ENCODE measurements at places on chromosomes 11 and 22.

DNA sequence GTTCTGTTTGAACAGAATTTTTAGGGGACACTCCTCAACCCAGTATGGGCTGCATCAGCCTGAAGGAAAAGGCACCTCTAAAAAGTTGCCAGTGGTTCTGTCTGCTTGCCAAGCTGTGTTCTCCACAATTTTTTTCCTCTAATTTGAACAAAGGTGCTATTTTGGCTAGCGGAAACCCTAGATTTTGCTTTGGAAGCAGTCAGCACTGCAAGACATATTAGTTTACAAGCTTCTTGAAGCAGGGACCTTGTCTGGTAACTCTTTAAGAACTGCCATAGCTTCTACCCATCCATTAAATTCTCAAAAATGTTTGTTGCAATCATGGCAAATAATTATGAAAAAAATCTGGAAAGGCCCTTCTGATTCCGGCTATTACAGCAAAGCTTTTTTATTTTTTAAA is 75.6 kb upstream of the HEPHL1 start:
- DNase-seq: no peak

DNA sequence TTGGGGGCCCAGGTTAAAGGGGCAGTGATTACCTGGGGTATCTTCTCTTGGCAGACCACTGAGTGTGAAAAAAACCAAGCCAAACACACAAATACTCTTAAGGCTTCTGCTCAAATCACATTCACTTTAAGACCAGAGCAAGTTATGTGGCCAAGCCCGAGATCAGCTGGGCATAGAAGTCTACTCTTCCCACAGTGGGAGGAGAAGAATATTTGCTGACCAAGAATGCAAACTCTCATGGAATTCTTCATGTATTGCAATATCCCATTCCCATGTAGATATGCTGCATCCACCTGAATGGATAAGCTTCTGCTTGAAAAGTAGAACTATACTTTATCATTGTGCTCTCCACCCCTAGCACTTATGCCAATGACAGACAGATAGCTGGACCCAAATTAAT is 37.1 kb upstream of the C11orf87 start:
- DNase-seq: no peak

DNA sequence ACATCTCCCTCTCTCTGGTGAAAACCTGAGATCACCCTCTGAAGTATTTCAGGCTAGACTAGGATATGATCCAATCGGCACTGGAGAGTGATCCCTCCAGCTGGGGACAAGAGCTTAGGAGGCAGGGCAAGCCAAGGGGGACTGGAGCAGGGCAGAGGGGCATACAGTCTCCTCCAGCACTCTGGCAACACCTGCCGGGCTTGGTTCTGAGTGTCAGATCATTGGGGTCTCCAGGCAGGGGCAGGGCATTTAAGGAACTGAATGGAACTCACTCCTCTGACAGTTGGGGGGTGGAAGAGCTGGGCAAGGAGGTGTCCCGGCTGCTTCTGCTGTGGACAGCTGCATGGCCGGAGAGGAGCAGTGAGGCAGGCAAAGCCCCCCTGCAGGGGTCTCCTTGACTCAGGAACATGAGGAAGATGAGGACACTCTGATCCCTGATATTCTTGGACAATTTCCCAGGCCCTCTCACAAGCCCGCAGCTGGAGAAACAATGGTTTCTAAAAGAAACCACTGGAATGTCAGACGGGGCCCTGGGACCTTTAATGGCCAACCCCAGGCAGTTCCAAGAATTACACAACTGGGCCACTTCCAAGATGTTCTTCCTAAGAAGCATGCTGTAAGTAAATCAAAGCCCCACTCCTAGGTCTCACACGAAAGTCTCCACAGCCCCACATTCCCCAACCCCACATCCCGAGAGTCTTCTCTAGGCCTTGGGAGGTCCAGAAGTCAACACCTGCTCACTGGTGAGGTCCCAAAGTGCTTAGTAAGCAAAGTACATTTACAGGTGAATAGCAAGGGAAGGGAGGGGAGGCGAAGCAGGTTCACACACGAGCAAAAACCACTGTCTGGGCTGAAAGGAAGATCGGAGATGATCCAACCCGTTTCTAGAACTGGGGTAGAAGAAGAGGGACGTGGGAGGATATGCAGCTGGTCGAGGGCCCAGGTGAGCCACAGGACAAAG is 1.2 kb upstream of the CCDC86 start:
- DNase-seq: no peak

DNA sequence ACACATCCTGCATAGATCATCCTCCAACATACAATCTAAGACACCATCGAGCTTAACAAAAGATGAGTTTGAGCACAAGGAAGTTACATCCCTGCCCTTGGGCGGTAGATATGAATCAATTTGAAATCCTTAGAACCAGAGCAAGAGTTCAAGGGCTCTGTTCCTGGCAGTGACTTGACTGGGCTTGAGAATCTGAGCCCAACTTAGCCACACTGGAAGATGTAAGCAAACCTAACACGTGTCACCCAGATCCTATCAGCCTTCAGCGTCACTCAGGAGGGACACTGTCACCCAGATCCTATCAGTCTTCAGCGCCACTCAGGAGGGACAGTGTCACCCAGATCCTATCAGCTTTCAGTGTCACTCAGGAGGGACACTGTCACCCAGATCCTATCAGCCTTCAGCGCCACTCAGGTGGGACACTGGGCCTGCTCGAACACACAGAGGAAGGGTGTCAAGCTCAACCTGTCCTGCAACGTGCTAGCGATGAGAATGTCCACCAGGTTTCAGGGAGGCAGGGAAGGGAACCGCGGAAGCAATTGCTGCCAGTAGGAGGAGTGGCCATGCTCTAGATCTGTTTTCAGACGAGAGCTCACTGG is 32.8 kb upstream of the CTSD start:
- DNase-seq: no peak

DNA sequence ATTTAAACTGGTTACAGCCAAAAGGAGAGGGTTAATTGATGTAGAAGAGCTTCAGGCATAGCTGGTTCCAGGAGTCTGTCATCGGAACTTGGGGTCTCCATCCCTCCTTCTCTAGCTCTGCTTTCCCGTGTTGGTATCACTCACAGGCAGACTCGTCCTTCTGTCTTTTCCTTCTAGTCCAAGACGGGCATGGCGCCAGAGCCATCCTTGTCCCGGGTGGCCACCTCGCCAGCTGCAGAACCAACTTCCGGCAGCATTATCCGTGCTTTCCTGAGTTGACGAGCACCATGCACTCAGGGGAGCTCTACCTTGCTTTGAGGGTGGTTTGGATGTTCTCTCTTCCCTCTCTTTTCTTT is 14.7 kb downstream of the LINC01488 start:
- no peak for DNase-seq

GRCh38 chr11:100663583-100663982 is 23.5 kb upstream of the ARHGAP42 start:
- no peak for DNase-seq

DNA sequence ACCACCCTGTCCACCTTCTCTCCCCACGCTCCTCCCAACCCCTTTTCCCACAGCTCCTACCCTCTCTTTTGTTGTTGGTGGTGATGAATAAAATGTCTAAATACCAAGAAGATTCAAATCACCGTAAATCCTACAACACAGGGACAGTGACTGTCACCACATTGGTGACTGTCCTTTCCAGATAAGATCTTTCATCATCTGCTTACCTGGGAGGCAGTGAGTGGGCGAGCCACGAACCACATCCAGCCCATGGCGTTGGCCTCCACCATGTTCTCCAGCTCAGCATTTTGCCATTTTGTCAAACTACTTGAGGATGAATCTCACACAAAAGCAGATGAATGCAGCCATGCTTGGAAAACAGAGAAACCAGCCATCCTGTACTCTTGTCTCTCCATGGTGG is 6.7 kb upstream of the CYTH4 start:
- DNase-seq: no peak

GRCh38 chr11:50073113-50074105 is 40.7 kb downstream of the OR4C45 start:
- DNase-seq: no peak

DNA sequence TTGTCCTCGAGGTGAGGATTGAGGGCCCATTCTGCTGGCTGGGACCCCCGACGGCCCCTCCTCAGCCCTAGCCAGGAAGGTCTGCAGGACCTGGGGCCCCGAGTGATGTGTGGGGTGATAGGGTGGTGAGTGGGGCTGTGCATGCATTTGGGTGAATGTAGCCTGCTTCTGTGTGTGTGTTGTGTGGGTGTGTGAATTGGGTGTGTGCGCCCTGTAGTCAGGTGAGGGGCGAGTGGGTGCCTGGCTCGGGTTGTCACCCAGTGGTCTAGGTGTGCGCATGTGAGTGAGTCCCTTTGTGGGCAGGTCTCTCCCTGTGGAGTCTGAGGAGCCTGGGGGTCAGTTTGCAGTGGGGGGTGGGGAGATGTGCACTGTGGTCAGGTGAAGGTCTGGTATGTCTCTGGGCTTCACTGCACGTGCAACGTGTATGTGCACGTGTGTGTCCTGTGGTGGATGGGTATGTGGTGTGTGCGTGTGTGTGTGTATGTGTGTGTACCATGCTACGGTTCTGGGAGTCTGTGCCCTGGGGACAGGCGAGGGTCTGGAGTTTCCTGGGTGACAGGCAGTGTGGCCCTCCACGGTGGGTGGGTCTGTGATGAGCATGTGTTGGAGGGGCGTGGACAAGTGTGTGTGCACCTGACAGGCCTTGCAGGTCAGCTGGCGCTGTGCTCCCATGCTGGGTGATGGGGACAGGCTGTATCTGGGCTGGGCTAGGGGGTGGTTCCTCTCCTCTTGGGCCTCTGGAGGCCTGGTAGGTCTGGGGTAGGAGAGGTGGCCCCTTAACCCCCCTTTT is 1.0 kb downstream of the TMEM151A start:
- no peak for DNase-seq

- DNase-seq: no peak
Measured at GRCh38 chr11:71931245-71931602, 2.4 kb downstream of the RNF121 start.

DNA sequence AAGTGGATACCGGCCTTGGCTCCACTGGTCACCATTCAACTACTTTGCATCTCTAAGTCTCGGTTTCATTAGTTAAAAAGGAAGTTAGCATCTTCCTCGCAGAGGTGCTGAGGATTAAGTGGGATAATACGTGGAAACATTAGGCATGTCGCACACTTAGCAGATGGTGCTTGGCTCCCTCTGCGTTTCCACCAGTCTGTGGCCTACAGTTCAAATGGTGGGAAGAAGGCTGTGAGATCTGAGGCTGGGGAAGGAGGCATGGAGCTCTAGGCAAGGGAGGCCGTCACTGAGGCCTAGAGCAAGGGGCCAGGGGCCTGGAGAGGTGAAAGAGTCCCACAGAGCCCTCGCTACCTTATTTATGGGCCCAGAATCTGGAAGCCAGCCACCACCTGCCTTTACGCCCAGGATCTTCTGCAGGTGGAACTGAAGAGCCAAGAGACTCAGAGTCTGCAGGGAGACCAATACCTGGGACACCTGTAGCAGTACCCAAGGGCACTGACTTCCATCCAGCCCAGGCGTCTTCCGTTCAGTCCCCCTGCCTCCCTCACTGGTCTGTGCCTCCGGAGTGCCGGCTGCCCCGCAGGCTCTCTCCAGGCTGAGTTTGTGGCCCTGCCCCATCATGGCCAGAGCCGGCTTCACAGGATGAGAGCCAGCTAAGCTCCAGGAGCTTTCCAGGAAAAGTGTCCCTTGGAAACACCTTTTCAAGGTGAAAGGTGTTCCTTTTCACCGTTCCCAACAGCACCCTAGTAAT is 66.1 kb upstream of the A4GALT start:
- no peak for DNase-seq

DNA sequence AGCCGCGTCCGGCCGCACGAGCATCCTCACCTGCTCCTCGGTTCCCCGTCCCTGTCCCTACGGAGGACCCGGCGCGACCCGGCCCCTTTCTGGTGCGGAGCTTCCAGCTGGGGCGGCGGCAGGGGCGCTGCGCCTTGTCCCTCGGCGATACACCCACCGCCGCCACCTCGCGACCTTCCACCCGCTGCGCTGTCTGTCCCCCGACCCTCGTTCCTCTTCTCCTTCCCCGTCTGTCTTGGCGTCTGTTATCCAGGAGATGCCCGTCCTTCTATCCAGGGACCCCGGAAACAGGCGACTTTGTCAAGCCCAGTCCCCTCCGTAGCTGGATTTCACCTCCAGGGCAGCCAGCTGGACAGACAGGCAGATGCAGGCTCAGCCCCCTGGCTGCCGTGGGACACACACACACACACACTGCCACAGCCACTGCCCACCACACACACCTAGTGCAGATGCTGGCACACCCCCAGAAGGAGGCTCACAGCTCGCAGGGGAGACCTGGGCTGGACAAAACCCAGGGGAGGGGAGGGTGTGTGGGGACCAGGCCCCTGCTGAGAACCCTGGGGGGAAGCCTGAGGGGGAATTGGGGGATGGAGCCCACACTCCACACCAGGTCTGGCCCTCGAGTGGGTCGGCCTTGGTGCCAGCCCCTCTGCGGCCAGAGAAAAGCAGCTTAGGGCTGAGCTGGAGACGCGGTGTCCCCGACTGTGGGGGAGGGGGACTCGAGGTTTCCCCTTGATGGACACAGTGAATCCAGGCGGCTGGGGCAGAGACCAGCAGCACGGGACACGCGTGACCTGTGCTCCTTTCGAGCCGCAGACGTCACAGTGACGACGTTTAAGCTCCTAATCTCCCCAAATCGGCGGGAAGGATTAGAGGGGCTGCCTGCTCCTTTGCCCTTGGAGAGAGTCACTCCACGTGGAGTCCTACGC is 788 bp downstream of the DRD4 start:
- DNase-seq: no peak

DNA sequence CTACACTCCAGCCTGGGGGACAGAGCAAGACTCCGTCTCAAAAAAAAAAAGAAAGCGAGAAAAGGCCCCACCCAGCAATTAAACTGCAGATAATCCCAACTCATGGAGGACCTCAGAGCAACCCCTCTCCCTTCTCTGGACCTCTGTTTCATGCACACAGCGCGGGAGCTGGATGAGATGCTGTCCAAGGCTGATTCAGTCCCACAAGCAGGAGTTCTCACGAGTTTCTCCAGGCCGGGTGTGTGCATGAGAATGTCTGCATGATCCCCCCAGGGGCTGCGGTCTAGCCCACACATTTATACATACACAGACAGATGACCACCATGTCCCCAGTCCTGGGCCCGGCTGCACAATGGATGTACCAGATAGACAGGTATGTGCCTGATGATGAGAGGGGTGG is 19.4 kb downstream of the ELFN2 start:
- DNase-seq: no peak

- peak; percentile 6 for DNase-seq
Measured at GRCh38 chr22:20531404-20532201, 24.2 kb downstream of the MED15 start.

GRCh38 chr22:44399906-44400762 is 87.4 kb upstream of the SHISAL1 start:
- no peak for DNase-seq

- no peak for DNase-seq
Measured at GRCh38 chr22:30865656-30866055, 102.9 kb downstream of the MORC2 start.
